ENCODE measurements at places on chromosomes 11 and 22.
A peak's percentile ranks its signal among the peaks of the same experiment; 100 is the strongest.

DNA sequence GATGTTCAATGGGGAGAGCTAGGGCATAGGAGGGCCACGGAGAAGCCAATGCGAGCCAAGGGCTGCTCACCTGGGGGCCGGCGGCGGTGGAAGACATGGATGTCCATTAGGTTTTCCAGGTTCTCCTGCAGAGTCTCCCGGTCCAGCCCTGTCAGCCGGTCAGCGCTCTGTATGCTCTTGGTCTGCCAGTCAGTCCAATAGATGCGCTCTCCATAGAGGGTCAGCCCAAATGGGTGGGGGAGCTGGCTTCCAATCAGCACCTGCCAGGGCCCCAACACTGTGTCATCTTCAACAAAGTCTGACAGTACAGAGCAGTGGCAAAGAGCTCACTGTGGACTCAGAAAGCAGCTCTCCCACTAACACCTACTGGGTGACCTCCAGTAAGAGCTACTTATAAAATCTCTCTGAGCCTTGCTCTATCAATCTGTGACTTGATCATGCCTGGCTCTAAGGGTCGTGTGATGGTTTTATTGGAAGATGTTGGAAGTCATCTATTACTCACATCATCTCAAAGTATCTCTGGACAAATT is 33.0 kb upstream of the CKAP5 start:
- DNase-seq, result no peak

- no peak for DNase-seq
Observed at GRCh38 chr11:87265979-87266378, 228.2 kb downstream of the TMEM135 start.

GRCh38 chr11:96748639-96749370 is 359.0 kb downstream of the JRKL start:
- DNase-seq, result no peak

- no peak for DNase-seq
Observed at GRCh38 chr22:31151872-31152271, 8.1 kb upstream of the RNF185 start.

- DNase-seq, result no peak
Observed at GRCh38 chr11:131446590-131447275, 76.3 kb downstream of the NTM start.

DNA sequence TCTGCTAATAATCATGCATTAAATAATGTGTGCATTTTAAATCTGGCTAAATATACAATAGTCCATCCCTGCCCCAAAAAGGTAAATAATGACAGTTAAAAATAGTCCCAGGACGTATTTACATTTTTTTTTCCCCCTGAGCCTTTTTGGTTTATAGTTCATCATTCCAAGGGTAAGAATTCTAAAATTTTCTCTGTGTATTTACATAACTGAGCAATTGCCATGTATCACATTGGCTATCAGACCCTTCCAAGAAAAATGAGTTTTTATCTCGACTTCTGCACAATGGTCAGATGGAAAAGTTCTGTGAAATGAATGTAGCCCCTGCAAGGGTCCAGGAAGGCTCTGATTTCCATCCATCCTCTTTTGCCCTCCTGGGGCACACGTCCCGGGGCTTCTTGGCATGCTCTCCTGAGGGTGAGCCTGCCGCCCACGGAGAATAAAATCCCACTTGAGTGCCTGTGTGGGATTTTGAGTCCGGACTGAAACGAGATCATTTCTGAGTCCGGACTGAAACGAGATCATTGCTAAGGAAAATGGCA is 94.1 kb upstream of the ANO1 start:
- no peak for DNase-seq

GRCh38 chr11:47924184-47924691 is 56.1 kb upstream of the PTPRJ start:
- DNase-seq, result peak; percentile 87

DNA sequence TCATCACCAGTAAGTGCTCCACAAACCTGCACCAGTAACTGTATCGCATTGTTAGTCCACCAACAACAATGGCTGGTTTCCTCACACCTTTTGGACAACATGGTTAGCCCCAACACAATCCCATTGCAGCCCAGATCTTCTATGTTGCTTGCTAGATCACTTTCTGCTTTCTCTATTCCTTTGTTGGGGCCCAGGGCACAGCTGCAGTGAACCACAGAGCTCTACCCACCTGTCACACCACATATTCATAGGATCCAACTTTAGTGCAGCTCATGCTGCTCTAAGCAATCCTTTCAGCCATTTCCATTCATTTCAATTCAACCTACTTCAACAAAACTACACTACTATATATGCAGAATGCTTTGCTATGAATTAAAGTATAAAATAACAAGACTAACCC is 364.3 kb downstream of the DCDC1 start:
- DNase-seq, result no peak

DNA sequence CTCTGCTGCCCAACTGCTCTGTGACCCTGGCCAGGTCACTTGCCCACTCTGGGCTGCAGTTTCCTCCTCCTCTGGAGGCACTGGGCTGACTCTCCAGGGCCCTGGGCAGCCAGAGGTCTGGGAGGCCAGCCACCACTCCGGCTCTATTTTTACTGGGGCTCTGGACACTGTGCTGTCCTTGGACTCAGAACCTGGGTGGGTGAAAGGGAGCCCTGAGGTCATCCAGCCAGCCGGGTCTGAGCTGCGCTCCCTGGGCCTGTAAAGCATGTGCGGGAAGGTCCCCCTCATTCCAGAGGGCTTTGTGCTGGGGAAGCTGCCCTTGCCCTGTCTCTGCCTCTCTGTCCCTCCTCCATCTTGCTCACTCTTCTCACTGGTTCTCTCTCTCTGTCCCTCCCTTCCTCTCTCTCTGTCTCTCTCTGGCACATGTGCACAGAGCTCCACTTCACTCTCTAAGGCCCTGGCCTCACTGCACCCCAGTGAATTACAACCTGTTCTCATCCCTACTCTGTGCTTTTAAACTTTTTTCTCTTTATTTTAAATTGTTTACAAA is 24.6 kb downstream of the MB start:
- DNase-seq, result no peak

DNA sequence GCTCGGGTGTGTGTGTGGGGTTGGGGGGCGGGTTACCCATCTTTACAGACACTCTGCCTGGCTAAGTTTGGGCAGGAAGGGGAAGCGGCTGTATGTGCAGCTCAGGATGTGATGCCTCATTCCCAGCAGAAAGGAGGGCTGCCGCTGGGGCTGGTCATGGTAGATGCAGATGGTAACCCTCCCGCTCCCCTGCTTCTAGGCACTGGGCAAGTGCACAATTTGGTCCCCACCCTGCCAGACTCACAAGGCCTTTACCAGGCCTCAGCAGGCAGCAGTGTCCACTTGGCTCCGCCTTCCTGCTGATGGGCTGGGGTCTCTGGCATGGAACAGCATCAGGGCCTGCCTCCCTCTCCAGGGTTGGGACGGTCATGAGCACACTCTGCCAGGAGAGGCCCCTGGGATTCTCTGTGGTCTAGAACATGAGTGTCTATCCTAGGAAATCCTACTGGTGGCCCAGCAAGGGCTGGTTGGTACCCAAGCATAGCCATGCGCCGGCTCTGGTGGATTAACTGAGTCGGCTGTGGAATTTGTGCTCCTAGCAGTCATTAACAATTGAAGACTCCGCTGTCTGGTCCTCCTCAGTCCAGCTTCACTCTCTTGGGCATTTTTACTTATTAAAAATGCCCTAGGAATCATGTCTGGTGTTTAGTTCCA is 4.2 kb downstream of the LMO1 start:
- peak; percentile 5 for DNase-seq

All from RCC 7860 (cell line).